Placental epithelial cell (primary cell): ENCODE measurements at places on chromosomes 11 and 22. TPM values are rescaled to one million over a fixed set of nuclear protein-coding genes. Genes with fewer than 3 reads are reported as not detected.

OR51B4 gene
- total RNA-seq: not detected in 2 replicates

GSTT2 gene
- 0.79 and 3.7 TPM in 2 replicates for total RNA-seq

CBLIF gene
- total RNA-seq: not detected in 2 replicates

TUBGCP6 gene
- total RNA-seq: 34.5 and 44.2 TPM in 2 replicates

ADAMTS8 gene
- not detected in 2 replicates for total RNA-seq

OR10V1 gene
- total RNA-seq: not detected in 2 replicates

DAGLA gene
- total RNA-seq: 6.3 and 6.6 TPM in 2 replicates

BANF1 gene
- total RNA-seq: 23.2 and 37.5 TPM in 2 replicates

CD6 gene
- 0.65 TPM in 1 of 2 replicates, not detected in the other for total RNA-seq

TSGA10IP gene
- total RNA-seq: not detected in 2 replicates

SHISAL1 gene
- total RNA-seq: 0.39 TPM in 1 of 2 replicates, not detected in the other

OR51B2 gene
- total RNA-seq: not detected in 2 replicates

CECR2 gene
- not detected in 2 replicates for total RNA-seq

CACNA1I gene
- under 0.01 TPM in 1 of 2 replicates, not detected in the other for total RNA-seq

CRYBB1 gene
- total RNA-seq: not detected in 2 replicates

GRM5 gene
- total RNA-seq: not detected in 2 replicates
